EH (cell line): ENCODE measurements at places on chromosomes 6 and 20.

DNA sequence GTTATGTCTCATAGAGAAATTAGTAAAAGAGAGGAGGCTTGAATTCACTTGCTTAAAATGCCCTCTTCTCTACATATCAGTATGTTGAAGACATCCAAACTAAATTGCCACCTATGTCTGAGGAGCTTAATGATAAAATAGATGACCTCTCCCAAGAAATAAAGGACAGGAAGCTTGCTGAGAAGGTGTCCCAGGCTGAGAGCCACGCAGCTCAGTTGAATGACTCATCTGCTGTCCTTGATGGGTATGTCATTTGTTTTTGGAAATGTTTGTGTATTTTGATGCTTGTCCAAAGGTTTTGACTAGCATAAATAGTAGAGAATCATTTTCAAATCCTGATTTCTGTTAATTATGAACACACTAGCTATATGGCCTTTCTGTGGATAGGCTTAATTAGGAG lies 307.7 kb downstream of the ARHGAP18 start:
- DNase-seq = peak; percentile 49

DNA sequence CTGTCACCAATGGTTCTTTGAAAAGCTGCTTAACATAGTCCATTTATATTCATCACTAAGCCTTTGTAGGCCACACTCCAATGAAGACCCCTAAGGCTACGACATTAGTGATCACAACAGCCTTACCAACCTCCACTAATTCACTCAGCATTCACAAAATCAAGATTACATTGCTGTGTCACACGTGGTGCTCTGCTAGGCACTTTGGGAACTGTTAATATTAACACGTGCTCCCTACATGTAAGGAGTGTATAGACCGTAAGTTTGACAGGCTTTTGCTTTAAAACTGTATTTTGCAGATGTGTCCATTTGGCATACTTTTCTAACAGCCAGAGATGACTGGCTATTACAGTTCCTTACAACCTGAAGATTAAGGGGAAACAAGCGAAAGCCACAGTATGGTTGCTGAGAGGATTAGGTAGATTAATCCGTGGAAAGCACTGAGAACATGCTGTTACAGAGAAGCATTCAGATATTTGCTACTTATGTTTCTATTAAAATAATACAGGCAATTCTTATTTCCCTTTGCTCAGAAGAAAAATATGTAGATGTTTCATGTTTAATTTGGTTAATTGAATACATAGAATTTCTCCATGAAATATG lies 69.7 kb downstream of the SAMD3 start:
- no peak for DNase-seq

DNA sequence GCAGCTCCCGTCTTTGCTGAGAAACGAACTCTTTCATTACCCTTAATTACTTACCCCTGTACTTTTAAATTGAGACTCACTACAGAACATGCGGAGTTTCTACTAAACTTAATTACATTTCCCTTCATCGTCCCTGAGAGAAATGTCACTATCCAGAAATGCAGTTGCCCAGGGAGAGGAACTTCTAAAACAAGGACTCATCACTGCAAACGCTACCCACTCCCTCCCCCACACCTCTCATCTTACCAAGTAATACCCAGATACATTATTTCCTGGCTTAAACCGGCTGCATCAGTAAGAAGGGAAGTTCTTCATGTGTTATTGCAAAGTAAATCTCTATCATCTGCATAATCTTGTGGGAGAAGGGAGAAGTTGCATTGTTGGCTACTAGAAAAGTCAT lies 138.3 kb downstream of the IPCEF1 start:
- no peak for DNase-seq

DNA sequence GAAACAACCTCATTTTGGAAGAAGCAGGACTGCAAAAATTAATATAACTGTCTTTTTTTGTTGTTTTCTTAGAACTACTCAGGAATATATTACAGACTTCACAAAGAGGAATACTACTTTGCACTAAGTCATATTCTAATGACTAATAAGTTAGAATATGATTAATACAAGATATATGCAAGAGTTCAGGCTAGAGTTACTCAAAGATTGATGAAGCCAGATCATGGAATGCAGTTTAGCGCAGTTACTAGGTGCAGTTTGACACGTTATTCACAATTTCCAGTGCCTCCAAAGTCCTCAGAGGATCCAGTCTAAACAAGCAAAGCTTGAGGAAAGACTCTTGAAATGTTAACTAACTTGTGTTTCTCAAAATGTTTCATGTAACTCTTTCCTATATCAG lies 1.2 kb upstream of the MYCT1 start:
- peak; percentile 85 for DNase-seq

GRCh38 chr6:3347826-3348225 lies 89.1 kb downstream of the PSMG4 start:
- no peak for DNase-seq

DNA sequence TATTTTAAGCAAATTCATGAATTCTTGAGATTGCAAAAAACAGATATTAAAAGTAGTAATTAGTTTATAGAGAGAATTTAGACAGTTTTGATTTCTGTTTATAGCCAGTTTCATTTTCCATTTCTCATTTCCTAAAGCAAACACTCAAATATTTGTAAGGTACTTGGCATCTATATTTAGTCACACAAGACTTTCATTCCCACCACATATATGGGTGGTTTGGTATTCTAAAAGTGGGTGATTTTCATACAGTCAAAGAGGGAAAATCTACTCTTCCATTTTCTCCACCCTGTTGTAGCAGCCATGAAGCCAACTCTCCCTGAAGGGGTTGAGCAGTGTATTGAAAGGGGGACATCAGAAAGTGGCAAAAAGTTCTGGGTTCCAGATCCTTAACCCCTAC lies 181.1 kb upstream of the SUPT3H start:
- DNase-seq = peak; percentile 12

- DNase-seq = no peak
Observed at GRCh38 chr20:62345681-62346370, 21.3 kb downstream of the LAMA5 start.
